ENCODE measurements at places on chromosomes 5 and 9.

DNA sequence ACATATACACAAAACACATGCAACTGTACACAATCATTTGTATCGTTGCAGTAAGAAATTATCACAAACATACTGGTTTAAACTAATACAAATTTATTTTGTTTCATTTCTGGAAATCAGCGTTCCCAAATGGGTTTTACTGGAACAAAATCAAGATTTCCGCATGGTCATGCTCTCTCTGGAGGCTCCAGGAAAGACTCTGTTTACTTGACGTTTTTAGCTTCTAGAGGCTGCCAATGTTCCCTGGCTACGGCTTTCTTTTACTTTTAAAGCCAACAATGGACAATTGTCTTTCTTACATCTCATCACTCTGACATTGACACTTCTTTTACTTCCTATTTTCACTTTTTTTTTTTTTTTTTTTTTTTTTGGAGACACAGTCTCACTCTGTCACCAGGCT is 793.1 kb downstream of the CDH9 start:
- H3K36me3 ChIP-seq, result no peaks in the 10 kb centered on the region
- H3K4me3 ChIP-seq, result peak overlapping the region; percentile 52
- H3K27me3 ChIP-seq, result no peaks in the 10 kb centered on the region
- no peaks in the 10 kb centered on the region for H3K4me1 ChIP-seq
- no peak for DNase-seq

DNA sequence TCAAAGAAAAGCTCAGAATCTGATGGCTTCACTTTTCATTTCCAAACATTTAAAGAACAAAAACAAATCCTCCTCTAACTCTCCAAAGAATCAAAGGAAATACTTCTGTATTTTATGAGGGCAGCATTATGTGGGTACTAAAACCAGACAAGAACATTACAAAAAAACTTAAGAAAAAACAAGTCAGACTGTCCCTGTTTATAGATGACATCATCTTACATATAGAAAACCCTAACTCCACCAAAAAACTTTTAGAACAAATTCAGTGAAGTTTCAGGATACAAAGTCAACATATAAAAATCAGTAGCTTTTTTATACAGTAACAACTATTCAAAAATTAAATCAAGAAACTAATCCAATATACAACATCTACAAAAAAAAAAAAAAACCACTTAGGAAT is 136.2 kb downstream of the PJA2 start:
- no peaks in the 10 kb centered on the region for H3K4me1 ChIP-seq
- H3K36me3 ChIP-seq, result no peaks in the 10 kb centered on the region
- no peak for DNase-seq
- H3K27ac ChIP-seq, result no peak overlapping the region

- no peak for DNase-seq
- H3K4me3 ChIP-seq, result no peak overlapping the region
- H3K27me3 ChIP-seq, result no peaks in the 10 kb centered on the region
- H3K36me3 ChIP-seq, result no peaks in the 10 kb centered on the region
These were observed 150.3 kb downstream of the NR2F1-AS1 start for GRCh38 chr5:93430673-93431199.

GRCh38 chr5:154190595-154191304 is at the start of gene GALNT10:
Gene GALNT10 (plus strand): TSS chr5:154190733. CDS start chr5:154190867, 134 bp downstream.
- peak; percentile 55 for DNase-seq
- no peaks in the 10 kb centered on the region for H3K27me3 ChIP-seq
- peaks cover 12% of the 10 kb centered on the region for H3K4me1 ChIP-seq
- H3K4me3 ChIP-seq, result peak within 1 kb of the TSS; percentile 86

GRCh38 chr9:69456201-69456600 is 131.2 kb downstream of the ENTREP1 start:
- no peaks in the 10 kb centered on the region for H3K27me3 ChIP-seq
- H3K4me3 ChIP-seq, result no peak overlapping the region
- H3K4me1 ChIP-seq, result no peaks in the 10 kb centered on the region
- DNase-seq, result no peak

- no peaks in the 10 kb centered on the region for H3K36me3 ChIP-seq
- DNase-seq, result no peak
- peaks cover 3% of the 10 kb centered on the region for H3K4me1 ChIP-seq
- H3K27ac ChIP-seq, result peak overlapping the region; percentile 100
These were observed 744 bp upstream of the PPP2CA start for GRCh38 chr5:134226441-134227192.

DNA sequence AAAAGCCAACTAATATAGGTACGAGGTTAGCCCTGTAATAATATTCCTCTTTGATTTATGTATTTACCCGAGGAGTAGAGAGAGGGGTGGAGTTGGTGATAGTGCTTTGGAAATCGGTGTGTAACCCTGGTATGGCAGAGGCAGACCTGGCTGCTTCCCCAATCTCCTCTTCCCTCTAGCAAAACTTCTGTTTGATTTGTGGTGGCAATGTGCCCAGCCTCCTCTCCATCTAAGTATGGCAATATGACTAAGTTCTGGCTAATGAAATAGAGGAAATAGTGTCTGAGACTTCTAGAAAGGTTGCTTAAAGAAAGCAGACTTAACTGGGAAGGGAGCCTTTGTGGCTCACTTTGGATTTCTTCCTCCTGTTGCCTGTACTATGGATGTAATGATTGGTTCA is 491.1 kb downstream of the ENC1 start:
- no peaks in the 10 kb centered on the region for H3K27me3 ChIP-seq
- H3K36me3 ChIP-seq, result no peaks in the 10 kb centered on the region
- DNase-seq, result peak; percentile 48
- H3K4me3 ChIP-seq, result no peak overlapping the region
- H3K4me1 ChIP-seq, result no peaks in the 10 kb centered on the region
- peak overlapping the region; percentile 23 for H3K27ac ChIP-seq

DNA sequence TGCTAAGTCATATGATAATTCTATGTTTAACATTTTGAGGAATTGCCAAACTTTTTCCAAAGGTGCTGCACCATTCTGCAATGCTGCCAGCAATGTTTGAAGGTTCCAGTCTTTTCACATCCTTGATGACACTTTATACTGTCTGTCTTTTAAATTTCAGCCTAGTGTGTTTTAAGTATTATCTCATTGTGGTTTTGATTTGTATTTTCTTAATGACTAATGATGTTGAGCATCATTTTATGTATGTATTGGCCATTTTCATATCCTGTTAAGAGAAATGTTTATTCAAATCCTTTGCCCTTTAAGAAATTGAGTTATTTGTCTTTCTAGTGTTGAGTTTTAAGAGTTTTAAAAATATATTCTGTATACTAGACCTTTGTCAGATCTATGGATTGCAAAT is 5.0 kb upstream of the TEX48 start:
- H3K27me3 ChIP-seq, result no peaks in the 10 kb centered on the region
- H3K36me3 ChIP-seq, result no peaks in the 10 kb centered on the region
- H3K27ac ChIP-seq, result no peak overlapping the region
- DNase-seq, result no peak
- H3K4me1 ChIP-seq, result no peaks in the 10 kb centered on the region
- no peak overlapping the region for H3K4me3 ChIP-seq

GRCh38 chr9:136312436-136312835 is 8.5 kb upstream of the CCDC187 start:
- no peak overlapping the region for H3K27ac ChIP-seq
- DNase-seq, result no peak
- H3K36me3 ChIP-seq, result no peaks in the 10 kb centered on the region
- H3K4me1 ChIP-seq, result no peaks in the 10 kb centered on the region
- H3K4me3 ChIP-seq, result no peak overlapping the region

GRCh38 chr9:81578606-81579005 is 110.7 kb downstream of the TLE1 start:
- H3K4me3 ChIP-seq, result no peak overlapping the region
- H3K4me1 ChIP-seq, result no peaks in the 10 kb centered on the region
- no peak overlapping the region for H3K27ac ChIP-seq
- H3K36me3 ChIP-seq, result peaks cover 2% of the 10 kb centered on the region
- no peaks in the 10 kb centered on the region for H3K27me3 ChIP-seq

DNA sequence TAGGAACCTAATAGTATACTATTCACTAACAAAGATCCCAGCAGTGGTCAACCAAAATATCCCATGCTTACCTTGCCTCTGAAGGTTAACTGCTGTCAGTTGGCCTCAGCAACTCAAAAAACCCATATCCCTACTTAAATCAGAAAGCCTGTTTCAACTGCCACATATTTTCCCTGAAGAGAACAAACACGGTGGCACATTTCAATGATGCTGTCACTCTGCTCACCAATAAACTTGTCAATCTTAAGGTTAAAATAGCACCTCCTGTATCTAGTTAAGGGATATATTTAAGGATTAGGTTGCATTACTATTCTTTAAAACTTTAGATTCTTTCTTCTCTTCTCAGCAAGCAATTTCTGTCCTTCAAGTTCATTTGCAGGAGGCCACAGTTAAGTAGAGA is 986.9 kb downstream of the CDH18 start:
- no peak for DNase-seq
- H3K27me3 ChIP-seq, result no peaks in the 10 kb centered on the region
- H3K36me3 ChIP-seq, result no peaks in the 10 kb centered on the region
- no peak overlapping the region for H3K4me3 ChIP-seq
- no peak overlapping the region for H3K27ac ChIP-seq
- H3K4me1 ChIP-seq, result no peaks in the 10 kb centered on the region

- no peaks in the 10 kb centered on the region for H3K27me3 ChIP-seq
- peak overlapping the region; percentile 99 for H3K27ac ChIP-seq
- DNase-seq, result peak; percentile 98
These were observed 13.8 kb downstream of the GSN start for GRCh38 chr9:121281614-121282276.

GRCh38 chr9:93183663-93184431 is at the start of gene WNK2:
Gene WNK2 (plus strand): TSS chr9:93184139. CDS start chr9:93184930, 791 bp downstream.
- H3K36me3 ChIP-seq, result no peaks in the 10 kb centered on the region
- no peaks in the 10 kb centered on the region for H3K4me1 ChIP-seq
- H3K4me3 ChIP-seq, result peak within 1 kb of the TSS; percentile 36
- DNase-seq, result no peak

- no peak for DNase-seq
- no peaks in the 10 kb centered on the region for H3K36me3 ChIP-seq
- no peak overlapping the region for H3K4me3 ChIP-seq
- no peak overlapping the region for H3K27ac ChIP-seq
- H3K4me1 ChIP-seq, result no peaks in the 10 kb centered on the region
- H3K27me3 ChIP-seq, result no peaks in the 10 kb centered on the region
These were observed 139.3 kb downstream of the AOPEP start for GRCh38 chr9:94865582-94866452.

GRCh38 chr5:122078116-122079110 is at the start of gene LOX:
Gene LOX (minus strand): TSS chr5:122078259. CDS start chr5:122077985, 274 bp downstream.
- no peaks in the 10 kb centered on the region for H3K4me1 ChIP-seq
- no peaks in the 10 kb centered on the region for H3K27me3 ChIP-seq
- H3K4me3 ChIP-seq, result peak within 1 kb of the TSS; percentile 91
- H3K27ac ChIP-seq, result peak within 1 kb of the TSS; percentile 88
- no peaks in the 10 kb centered on the region for H3K36me3 ChIP-seq

DNA sequence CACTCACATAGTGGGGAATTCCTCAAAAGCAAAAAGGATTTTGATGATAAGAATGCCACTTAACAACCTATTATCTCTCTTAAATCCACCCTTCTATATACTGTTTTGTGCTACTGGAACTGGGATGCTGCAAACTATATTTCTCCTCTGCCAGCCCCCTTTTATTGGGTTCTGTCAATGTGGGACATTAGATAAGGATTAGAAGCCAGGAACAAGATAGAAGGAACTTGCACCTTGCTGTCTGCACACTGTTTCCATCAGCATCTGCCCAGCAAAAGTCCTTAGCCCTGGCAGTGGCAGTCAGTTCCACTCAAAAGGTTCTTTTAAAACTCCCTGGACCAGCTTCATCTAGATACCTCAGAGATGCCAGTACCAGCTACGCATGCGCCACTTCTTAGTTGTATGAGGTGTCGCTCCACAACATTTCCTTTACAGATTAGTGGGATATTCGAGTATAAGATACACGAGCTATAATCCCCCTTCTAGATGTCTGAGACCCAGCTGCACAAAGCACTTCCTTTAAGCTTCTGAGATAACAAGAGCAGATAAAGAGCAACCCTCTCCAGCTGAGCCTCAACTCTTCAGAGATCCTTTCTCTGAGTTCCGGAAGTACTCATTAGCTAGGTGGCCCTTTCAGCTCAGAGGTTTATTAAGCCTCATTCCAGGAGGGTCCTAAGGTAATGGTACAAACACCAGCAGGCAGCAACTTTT is 45.3 kb downstream of the CERT1 start:
- no peaks in the 10 kb centered on the region for H3K36me3 ChIP-seq
- H3K27me3 ChIP-seq, result no peaks in the 10 kb centered on the region
- no peaks in the 10 kb centered on the region for H3K4me1 ChIP-seq
- H3K27ac ChIP-seq, result no peak overlapping the region
- H3K4me3 ChIP-seq, result no peak overlapping the region

- DNase-seq, result no peak
- no peaks in the 10 kb centered on the region for H3K27me3 ChIP-seq
- no peak overlapping the region for H3K4me3 ChIP-seq
- H3K4me1 ChIP-seq, result no peaks in the 10 kb centered on the region
- H3K27ac ChIP-seq, result no peak overlapping the region
These were observed 59.4 kb upstream of the CCNG1 start for GRCh38 chr5:163377982-163378381.

GRCh38 chr9:135038331-135038730 is 49.1 kb upstream of the OLFM1 start:
- no peaks in the 10 kb centered on the region for H3K36me3 ChIP-seq
- no peak overlapping the region for H3K4me3 ChIP-seq
- H3K27me3 ChIP-seq, result peaks cover 10% of the 10 kb centered on the region
- H3K4me1 ChIP-seq, result no peaks in the 10 kb centered on the region

GRCh38 chr5:40877371-40877988 is 31.8 kb upstream of the C7 start:
- no peaks in the 10 kb centered on the region for H3K36me3 ChIP-seq
- H3K4me1 ChIP-seq, result no peaks in the 10 kb centered on the region
- no peaks in the 10 kb centered on the region for H3K27me3 ChIP-seq
- DNase-seq, result no peak

DNA sequence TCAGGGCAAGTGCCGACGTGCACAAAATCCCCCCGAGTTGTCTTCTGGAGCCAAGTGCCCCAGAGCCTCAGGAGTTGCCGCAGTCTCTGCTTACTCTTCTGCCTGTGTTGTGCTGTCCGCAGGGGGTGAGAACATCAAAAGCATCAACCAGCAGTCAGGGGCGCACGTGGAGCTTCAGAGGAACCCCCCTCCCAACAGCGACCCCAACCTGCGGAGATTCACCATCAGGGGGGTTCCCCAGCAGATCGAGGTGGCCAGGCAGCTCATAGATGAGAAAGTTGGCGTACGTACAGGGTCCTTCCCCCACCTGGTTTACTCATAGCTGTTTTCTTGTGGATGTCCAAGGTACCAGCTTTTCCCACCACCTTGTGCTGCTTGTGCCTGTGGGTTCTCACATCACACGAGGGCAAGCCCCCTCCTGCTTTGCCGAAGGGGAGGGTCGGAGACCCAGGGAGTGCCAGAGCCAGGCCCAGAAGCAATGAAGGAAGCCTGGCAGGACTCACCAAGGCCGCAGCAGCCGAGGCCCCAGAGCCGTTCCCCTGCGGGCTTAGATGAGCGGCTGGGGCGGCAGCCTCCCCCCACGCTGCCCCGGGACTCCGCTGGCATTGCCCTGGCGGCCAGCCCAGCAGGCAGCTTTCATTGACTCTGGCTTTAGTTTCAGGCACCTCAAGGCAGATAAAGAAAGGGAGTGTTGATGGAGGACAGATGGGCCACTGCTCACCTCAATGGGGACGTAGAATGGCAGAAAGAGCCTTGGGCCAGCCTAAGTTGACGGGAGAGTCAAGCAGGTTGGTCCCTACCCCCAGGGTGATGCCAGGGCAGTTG is 33.7 kb upstream of the PRDM12 start:
- H3K27ac ChIP-seq, result no peak overlapping the region
- peaks cover 6% of the 10 kb centered on the region for H3K36me3 ChIP-seq
- H3K4me1 ChIP-seq, result no peaks in the 10 kb centered on the region
- H3K4me3 ChIP-seq, result no peak overlapping the region
- DNase-seq, result no peak
